IMR-90 (cell line): ENCODE measurements at places on chromosomes 5 and 9. TPM values are rescaled to one million over a fixed set of nuclear protein-coding genes. Genes with fewer than 3 reads are reported as not detected.

The PRRT1B gene
- total RNA-seq = not detected in 2 replicates

The KIF20A gene
- total RNA-seq = 106 and 119 TPM in 2 replicates

The TRPM6 gene
- total RNA-seq = under 0.01 TPM in 2 replicates

The IFNB1 gene
- total RNA-seq = not detected in 2 replicates

The FGF10 gene
- total RNA-seq = not detected in 2 replicates

The SPINK6 gene
- not detected in 2 replicates for total RNA-seq

The RASGRF2 gene
- total RNA-seq = 5.0 and 5.3 TPM in 2 replicates

The ENHO gene
- total RNA-seq = not detected in 2 replicates

The CTXN3 gene
- total RNA-seq = not detected in 2 replicates

The PCDHB5 gene
- total RNA-seq = 0.18 and 0.28 TPM in 2 replicates

The C1QTNF3 gene
- 0.28 and 1.4 TPM in 2 replicates for total RNA-seq

DNA sequence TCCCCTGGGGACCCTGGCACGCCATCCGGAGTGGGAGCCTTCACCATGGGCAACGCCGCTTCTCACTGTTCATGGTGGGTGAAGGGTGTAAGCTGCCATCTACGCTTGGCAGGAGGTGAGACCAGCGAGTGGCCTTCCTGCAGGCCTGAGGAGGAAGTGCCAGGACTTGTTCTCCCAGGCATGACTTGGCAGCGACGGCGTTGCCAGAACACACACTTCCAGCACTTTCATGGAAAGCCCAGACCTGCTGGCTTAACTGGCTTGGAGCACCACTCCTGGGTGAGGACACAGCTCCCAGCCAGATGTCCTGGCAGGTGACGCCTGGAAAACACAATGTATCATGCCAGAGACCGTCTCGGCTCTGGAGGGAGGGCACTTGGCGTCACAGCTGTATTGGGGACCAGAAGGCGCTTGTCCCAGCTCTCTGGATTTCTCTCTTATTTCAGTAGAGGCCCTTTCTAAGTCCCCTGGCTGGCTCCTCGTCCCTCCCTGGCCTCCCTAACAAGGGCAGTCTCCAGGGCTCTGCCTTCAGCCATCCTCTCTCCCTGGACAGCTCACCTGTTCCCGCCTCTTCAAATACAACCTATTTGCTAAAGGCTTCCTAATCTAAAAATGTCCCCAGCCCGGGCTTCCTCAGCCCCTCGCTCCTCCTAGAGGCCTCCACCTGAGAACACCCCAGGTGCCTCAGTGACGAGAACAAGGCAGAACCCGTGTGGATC lies 188.3 kb downstream of the OLFM1 start:
- no peaks in the 10 kb centered on the region for H3K27me3 ChIP-seq
- DNase-seq = no peak
- no peak overlapping the region for H3K27ac ChIP-seq

GRCh38 chr9:127523312-127523851 lies 72.1 kb downstream of the LRSAM1 start:
- H3K27ac ChIP-seq = peak overlapping the region; percentile 84
- no peaks in the 10 kb centered on the region for H3K27me3 ChIP-seq
- H3K4me1 ChIP-seq = peaks cover 47% of the 10 kb centered on the region
- peak; percentile 50 for DNase-seq
- H3K4me3 ChIP-seq = no peak overlapping the region
- H3K36me3 ChIP-seq = peaks cover 72% of the 10 kb centered on the region

- H3K4me3 ChIP-seq = no peak overlapping the region
- DNase-seq = no peak
- H3K36me3 ChIP-seq = no peaks in the 10 kb centered on the region
- no peaks in the 10 kb centered on the region for H3K27me3 ChIP-seq
- H3K27ac ChIP-seq = no peak overlapping the region
- H3K4me1 ChIP-seq = no peaks in the 10 kb centered on the region
Measured at GRCh38 chr9:119088002-119088547, 281.2 kb downstream of the BRINP1 start.

DNA sequence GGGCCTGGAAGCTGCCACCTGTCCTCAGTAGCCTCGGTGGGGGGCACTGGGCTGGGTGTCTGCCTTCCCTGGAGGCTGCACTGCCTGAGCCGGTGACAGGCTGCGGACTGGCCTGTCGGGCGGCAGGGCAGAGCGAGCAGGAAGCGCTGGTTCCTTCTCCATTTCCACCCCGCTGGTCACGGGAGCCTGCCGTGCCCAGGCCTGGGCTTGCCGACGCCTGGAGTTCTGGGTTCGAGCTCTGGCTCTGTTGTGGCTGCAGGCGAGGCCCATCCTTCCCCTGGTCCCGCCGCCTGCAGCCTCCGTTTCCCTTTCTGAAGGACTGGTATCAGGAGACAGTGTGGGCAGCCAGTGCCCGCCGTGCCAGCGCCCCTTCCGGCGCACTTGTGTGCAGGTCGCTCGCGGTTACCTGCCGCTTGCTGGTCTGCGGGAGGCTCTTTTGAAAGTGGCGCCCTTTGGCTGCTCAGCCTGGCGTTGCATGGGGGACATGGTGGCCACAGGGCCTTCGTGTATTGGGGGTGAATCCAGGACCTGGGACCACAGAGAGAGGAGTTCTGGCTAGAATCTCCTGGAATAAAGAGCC lies 34.0 kb downstream of the RXRA start:
- no peak overlapping the region for H3K4me3 ChIP-seq
- peaks cover 8% of the 10 kb centered on the region; the same call in 1 of the 2 replicates for H3K4me1 ChIP-seq
- no peak for DNase-seq
- no peak overlapping the region for H3K27ac ChIP-seq
- no peaks in the 10 kb centered on the region for H3K27me3 ChIP-seq

DNA sequence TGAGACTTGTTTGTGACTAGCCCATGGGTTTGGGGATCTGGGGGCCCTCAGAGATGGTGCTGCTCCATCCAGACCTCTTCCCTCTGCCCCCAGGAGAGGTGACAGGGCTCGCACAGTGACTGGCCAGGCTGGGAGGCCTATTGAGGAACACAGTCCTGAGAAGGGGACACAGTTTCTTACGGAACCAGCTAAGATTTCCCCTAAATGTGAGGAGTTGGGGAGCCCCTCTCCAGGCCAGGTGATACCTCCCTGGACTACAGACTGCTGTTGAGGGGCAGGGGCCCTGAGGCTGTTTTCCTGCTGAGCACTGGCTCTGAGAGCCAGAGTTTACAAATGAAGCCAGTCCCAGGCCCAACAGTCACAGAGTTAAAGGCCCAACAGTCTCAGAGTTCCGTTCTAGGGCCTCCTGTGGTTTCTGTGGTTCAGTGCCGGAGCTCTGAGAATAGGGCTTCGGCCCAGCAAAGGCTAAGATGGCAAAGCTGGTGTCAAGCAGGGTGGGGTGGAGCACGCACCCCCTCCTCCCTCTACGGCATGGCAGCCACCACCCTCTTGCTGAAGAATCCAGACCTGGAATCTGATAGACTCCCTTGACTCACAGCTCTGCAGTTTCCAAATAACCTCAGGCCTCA lies 1.1 kb upstream of the SEMA4D start:
- peaks cover 18% of the 10 kb centered on the region for H3K27me3 ChIP-seq
- H3K27ac ChIP-seq = no peak overlapping the region
- DNase-seq = no peak
- H3K4me3 ChIP-seq = no peak overlapping the region

- no peak for DNase-seq
- no peaks in the 10 kb centered on the region for H3K27me3 ChIP-seq
- no peaks in the 10 kb centered on the region for H3K4me1 ChIP-seq
- no peaks in the 10 kb centered on the region for H3K36me3 ChIP-seq
- H3K27ac ChIP-seq = no peak overlapping the region
- H3K4me3 ChIP-seq = no peak overlapping the region
Measured at GRCh38 chr5:180990086-180990881, 1.6 kb downstream of the BTNL3 start.

GRCh38 chr9:70100362-70100761 lies 56.7 kb downstream of the MAMDC2 start:
- no peak overlapping the region for H3K27ac ChIP-seq
- H3K4me1 ChIP-seq = no peaks in the 10 kb centered on the region
- DNase-seq = peak; percentile 56

GRCh38 chr9:35915681-35916294 lies 6.5 kb downstream of the SPAAR start:
- peaks cover 2% of the 10 kb centered on the region; the same call in 1 of the 2 replicates for H3K4me1 ChIP-seq
- no peak overlapping the region for H3K4me3 ChIP-seq
- DNase-seq = no peak
- H3K27ac ChIP-seq = no peak overlapping the region
- no peaks in the 10 kb centered on the region for H3K36me3 ChIP-seq

- no peak overlapping the region for H3K4me3 ChIP-seq
- H3K27ac ChIP-seq = no peak overlapping the region
- peaks cover 24% of the 10 kb centered on the region for H3K27me3 ChIP-seq
- peaks cover 9% of the 10 kb centered on the region for H3K4me1 ChIP-seq
- H3K36me3 ChIP-seq = no peaks in the 10 kb centered on the region
- peak; percentile 75 for DNase-seq
Measured at GRCh38 chr9:114112778-114113584, 13.9 kb upstream of the KIF12 start.
